ENCODE measurements at places on chromosomes 7 and 10.

- no peak for DNase-seq
Measured at GRCh38 chr10:129398711-129399141, 68.3 kb upstream of the MGMT start.

DNA sequence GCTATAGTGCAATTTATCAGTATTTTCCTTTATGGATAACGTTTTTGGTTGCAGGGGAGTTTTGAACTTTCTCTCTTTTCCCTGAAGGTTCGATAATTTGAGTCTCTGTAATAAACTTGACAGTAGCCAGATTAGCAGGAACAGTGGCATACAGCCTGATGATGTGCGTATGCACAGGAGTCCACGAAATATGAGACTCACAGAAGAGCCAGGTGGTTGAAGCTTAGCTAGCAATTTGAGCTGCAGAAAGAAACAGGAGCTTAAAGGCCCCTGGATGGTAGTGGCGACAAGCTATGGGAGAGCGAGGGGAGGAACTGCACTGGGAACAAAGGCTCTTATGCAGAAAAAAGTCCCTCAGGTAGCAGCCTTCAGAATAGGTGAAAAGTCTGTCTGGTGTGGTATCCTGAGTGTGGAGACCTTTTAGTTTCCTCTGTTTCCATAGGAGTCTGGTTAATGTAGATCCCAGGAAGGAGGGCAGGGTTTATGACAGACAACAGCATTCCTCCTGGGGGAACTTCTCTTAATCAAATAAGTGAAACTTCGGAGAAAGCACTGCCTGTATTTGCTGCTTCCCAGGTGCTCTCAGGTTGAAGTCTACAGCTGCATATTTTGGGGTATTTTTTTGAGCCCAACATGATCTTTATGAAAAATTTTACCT, 32.7 kb downstream of the FANK1 start:
- no peak for DNase-seq

DNA sequence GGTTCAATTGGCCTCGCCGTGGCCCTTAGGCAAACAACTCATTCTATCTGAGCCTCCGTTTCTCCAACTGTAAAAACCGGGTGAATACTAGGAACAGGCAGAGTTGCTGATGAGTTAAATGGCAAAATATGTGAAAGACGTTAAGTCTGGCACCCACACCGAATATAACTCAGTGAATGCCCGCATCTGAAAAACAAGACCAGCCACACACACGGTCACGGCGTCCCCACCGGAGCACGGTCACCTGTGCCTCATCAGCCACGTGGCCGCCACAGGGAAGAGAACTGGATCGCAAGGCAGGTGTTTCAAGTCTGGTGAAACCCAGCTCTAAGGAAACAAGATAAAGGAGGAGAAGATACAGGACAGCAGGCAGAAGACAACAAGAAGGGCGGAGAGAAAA, 20.4 kb downstream of the PRKAG2 start:
- no peak for DNase-seq

- no peak for DNase-seq
Measured at GRCh38 chr7:24939416-24939815, 40.6 kb downstream of the OSBPL3 start.

DNA sequence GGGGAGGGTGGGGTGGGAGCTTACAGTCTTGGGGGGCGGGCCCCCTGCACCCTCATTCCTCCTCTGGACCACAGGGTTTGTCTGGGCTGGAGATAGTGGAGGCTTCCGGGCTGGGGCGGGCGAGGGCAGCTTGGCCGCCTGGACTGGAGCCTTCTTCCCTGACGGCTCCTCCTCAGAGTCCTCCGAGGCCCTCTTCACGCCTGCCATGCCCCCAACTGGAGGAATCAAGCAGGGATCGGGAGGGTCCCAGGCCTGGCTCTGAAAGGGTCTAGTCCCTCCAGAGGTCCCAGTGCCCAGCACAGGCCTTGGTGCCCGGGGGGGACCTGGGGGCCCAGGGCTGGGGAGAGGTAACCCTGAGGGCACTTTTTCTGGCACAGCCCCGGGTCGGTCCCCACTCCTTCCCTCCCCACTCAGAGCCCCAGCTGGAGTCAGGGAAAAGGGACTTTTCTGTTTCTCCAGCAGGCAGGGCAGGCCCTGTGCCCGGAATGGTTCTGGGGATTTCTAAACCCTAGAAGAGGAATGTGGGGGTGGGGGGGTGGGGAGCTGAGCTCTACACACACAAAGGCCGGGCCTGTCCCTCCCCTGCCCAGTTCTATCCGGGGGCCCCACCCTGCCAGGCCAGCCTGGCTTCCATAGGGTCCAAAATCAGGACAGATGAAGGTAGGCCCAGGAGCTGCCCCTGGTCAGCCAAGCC, 11.6 kb downstream of the MICALL2 start:
- DNase-seq = no peak

Data from hematopoietic multipotent progenitor cell treated with erythropoietin and hydrocortisone succinate and interleukin-3 and kit ligand, for 15 days (in vitro differentiated cells).